ENCODE measurements at places on chromosomes 7 and 10.

- DNase-seq: no peak
Measured at GRCh38 chr7:38462819-38463218, 168.4 kb downstream of the AMPH start.

GRCh38 chr7:53110425-53110824 is 75.0 kb downstream of the POM121L12 start:
- DNase-seq: no peak

GRCh38 chr7:30390736-30391636 is 87.6 kb downstream of the NOD1 start:
- no peak for DNase-seq

DNA sequence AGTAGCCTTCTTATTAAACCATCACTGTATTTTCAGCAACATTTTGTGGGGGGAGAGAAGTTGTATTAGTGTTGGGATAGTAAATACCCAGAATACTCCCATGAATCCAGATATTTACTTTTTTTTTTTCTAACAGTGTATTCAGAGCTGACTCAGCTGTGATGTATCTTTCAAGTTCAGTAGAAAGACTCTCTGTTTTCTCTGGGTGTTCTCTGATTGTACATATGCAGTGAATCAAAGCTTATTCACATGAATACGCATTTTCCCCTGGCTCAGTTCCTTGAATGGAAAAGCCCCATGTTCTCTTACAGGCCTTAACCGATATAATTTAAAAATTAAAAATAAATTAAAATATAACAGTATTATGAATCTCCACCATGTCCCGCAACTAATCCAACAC is 1.3 kb downstream of the TFPI2 start:
- DNase-seq: no peak

DNA sequence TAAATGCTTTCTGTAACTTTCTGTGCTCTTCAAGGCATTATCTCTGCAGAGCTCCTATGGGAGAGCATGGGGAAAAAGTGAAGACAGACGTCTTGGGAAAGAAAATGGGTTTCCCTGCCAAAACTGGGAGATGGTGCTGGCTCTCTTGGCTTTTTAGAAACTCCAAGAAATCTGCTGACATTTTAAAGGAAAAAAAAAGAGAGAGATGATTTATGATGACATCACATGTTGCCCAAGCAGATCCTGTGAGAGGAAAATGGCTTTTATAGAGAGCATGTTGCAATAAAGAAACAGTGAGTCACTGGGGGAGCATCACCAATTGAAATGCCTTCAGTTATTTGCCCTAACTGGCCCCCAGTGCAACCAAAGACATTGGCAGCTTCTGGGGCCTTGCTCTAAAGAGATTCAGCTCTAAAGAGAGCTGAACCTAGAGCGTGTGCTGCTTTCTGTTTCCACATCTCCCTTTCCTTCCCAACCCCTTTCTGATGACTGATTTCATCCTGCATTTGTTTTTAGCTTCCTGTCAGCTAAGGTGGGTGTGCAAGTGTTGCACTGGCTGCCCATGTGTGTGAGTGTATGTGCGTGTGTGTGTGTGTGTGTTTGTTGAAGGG is 37.7 kb downstream of the LRMDA start:
- DNase-seq: no peak

GRCh38 chr10:37703833-37704382 is 153.5 kb downstream of the ZNF248 start:
- DNase-seq: no peak
